ENCODE measurements at places on chromosomes 4 and X.

GRCh38 chr4:136575146-136575545, 957.1 kb downstream of the PCDH18 start:
- no peak for DNase-seq

- DNase-seq: no peak
Observed at GRCh38 chrX:78327370-78328086, at the start of gene CYSLTR1. Gene CYSLTR1, minus strand, starts transcription at chrX:78327611. Its CDS starts 53,865 bp downstream, at chrX:78273746.

GRCh38 chrX:134622056-134622812, 36.0 kb downstream of the PLAC1 start:
- DNase-seq: no peak

GRCh38 chr4:30939069-30939468, 218.9 kb downstream of the PCDH7 start:
- no peak for DNase-seq

- peak; percentile 67 for DNase-seq
Observed at GRCh38 chrX:20263474-20263873, 3.2 kb downstream of the RPS6KA3 start.

GRCh38 chrX:8632924-8633323, 99.0 kb downstream of the ANOS1 start:
- no peak for DNase-seq

GRCh38 chr4:145564540-145564939, 54.6 kb upstream of the MMAA start:
- DNase-seq: no peak

DNA sequence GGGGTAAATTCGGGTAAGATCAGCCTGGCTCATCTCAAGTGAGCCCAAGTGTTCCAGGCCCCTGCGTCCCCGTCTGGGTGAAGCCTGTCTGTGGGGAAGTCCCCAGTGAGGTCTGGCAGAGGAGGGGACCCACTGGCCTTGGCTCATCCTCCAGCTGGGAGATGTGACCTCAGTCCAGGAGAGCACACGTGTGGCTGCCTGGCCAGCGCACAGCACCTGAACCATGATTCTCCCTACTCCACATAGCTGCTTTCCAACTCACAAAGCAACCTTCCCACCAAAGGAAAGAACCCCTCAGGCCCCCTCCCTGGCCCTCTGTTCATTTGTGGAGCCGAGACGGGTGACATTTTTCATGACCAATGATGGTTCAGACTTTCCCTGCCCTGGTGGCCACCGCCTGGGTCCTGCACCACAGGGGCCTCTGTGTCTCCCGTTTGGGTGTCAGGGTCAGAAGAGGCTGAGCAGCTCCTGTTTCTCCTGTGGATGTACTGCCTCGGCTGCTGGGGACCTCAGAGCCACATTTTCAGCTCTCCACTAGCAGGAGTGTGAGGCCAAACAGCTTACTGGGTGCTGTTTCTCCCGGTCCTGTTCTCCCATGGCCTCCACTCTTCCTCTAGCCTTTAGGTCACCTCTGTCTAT, 111.4 kb downstream of the CPZ start:
- DNase-seq: no peak

DNA sequence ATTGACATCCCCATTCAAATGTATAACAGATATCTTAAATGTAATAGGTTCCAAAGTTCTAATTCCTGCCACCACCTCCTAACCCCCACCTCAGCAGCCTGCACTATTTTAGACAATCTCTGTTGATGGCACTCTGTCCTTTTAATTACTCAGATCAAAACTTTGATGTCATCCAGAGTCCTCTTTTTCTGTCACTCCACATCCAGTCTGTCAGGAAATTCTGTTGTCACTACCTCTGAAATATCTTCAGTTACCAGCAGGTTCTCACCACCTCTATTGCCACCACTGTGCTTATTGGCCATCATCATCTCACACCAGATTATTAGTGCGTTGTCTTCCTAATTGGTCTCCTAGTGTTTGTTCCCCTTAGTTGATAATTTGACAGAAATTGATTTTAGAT, 76.2 kb downstream of the PTPN13 start:
- no peak for DNase-seq
